ENCODE measurements at places on chromosomes 5 and 9.

DNA sequence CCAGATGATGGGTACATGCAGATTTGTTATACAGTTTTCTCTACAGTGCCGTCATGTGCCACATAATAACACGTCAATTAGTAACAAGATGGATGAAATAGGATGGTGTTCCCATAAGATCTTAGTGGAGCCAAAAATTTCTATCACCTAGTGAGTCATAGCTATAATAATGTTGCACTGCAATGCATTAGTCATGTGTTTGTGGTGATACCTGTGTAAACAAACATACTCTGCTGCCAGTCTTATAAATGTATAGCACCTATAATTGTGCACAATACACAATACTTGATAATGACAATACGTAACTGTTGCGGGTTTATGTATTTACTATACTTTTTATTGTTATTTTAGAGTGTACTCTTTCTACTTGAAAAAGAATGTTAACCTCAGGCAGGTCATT is 865.4 kb downstream of the MAT2B start:
- DNase-seq = no peak

GRCh38 chr5:56447232-56447631 is 214.1 kb upstream of the ANKRD55 start:
- DNase-seq = no peak

GRCh38 chr5:141800617-141801016 is 77.6 kb downstream of the PCDH1 start:
- DNase-seq = no peak

- no peak for DNase-seq
These were observed 586 bp upstream of the PDZD2 start for GRCh38 chr5:31638345-31638744.
